Fibroblast of skin of left biceps (primary cell): ENCODE measurements at places on chromosomes 16 and 17.

- DNase-seq = no peak
Measured at GRCh38 chr16:19083670-19084069, 16.3 kb downstream of the COQ7 start.

DNA sequence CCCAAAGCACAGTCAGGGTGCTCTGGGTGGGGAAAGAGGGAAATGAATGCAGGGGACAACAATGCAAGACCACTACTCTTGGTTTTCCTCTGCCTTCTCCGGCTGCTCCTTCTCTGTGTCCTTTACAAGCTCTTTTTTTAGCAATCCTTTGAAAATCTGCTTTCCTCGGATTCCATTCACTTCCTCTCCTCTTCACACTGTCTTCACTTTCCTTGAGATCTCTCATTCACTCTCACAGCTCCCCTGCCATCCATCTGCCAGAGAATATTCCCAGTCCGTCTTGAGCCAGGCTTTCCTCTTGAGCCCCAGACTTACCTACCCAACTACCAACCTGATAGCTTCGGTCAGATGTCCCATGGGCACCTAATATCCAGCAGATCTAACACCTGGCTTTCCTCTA is 11.0 kb upstream of the SPOP start:
- DNase-seq = no peak

GRCh38 chr17:3157218-3157617 is 29.9 kb upstream of the OR1G1 start:
- no peak for DNase-seq

- no peak for DNase-seq
Measured at GRCh38 chr16:16045296-16045695, 95.9 kb downstream of the ABCC1 start.

GRCh38 chr16:78516006-78516736 is 416.7 kb downstream of the WWOX start:
- no peak for DNase-seq

- DNase-seq = no peak
Measured at GRCh38 chr17:74474043-74474792, 7.8 kb downstream of the CD300A start.

DNA sequence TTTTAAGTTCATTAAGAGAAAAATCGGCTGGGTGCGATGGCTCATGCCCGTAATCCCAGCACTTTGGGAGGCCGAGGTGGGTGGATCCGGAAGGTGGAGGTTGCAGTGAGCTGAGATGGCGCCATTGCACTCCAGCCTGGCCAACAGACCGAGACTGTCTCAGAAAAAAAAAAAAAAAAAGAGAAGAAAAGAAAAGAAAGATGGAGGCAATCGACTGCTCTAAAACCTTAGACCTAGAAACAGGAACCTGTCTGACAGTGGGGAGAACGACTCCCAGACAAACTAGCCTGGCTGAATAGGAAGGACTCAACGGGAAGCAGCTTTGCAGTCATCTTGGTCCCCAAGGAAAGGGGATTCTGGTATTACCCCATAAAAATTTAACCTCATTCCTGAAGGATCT is 13.7 kb downstream of the MRC2 start:
- DNase-seq = no peak
